ENCODE measurements at places on chromosomes 7 and 10.

GRCh38 chr7:103929901-103930311 lies 59.6 kb downstream of the RELN start:
- DNase-seq: no peak

- DNase-seq: no peak
These were observed 92.6 kb downstream of the CYTH3 start for GRCh38 chr7:6179620-6180343.

DNA sequence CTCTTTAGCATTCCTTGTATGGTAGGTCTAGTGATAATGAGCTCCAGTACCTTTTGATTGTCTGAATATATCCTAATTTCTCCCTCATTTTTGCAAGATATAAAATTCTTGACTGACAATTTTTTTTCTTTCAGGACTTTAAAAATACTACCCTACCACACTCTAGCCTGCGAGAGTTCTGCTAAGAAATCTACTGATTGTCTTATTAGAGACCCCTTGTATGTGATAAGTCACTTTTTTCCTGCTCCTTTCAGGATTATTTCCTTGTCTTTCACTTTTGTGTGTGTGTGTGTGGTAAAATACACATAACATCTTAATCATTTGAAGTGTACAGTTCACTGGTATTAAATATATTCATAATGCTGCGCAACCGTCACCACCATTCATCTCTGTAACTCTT lies 68.7 kb upstream of the PPP1R9A start:
- no peak for DNase-seq

DNA sequence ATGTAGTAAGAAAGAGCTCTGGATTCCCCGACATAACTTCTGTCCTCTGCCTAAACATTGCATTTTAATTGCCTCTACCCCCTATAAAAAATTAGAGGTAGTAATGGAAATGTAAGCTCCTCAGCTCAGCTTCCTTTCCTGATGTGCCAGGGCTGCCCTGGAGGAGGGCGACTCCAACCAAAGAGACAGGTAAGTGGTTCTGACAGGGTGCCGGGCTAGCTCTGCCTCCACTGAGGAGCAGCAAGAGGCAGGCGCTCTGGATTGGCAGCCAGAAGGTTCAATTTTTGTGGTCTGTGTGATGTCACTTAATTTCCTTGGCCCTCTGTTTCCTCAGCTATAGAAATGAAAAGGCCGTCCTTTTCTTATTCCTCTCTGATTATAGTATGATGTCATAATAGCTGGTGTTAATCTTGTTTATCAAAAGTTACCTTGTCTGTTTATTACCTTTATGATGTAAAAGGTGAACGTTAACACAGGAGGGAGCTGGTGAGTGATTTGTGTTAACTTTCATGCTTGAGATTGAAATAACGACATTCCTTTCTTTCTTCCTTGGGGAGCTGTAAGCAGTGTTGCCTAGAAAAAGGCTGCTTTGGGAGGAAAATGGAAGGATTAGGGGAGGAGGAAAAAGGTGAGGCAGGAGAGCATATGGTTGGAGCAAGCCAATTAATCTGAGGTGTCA lies 51.8 kb downstream of the ANLN start:
- DNase-seq: no peak

- DNase-seq: no peak
These were observed 160.9 kb downstream of the LRRC4 start for GRCh38 chr7:127870231-127870907.

GRCh38 chr7:28296571-28297483 lies 115.5 kb upstream of the CREB5 start:
- peak; percentile 82 for DNase-seq

GRCh38 chr7:5354460-5355232 lies 69.0 kb downstream of the TNRC18 start:
- DNase-seq: peak; percentile 65

- no peak for DNase-seq
These were observed 31.6 kb downstream of the RBM33 start for GRCh38 chr7:155676052-155676451.

DNA sequence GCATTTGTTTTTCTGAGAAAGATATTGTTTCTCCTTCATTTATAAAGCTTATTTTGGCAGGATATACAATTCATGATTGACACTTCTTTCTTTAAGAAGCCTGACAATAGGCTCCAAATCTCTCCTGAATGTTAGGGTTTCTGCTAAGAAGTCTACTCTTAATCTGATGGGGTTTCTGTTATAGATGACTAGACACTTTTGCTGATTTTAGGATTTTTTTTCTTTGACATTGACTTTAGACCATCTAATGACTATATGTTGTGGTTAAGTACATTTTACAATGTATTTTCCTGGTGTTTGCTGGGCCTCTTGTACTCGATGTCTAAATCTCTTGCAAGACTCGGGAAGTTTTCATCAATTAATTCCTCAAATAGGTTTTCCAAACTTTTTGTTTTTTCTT lies 321.8 kb upstream of the SMIM30 start:
- no peak for DNase-seq

GRCh38 chr10:69348816-69349541 lies 67.7 kb downstream of the TACR2 start:
- DNase-seq: no peak

DNA sequence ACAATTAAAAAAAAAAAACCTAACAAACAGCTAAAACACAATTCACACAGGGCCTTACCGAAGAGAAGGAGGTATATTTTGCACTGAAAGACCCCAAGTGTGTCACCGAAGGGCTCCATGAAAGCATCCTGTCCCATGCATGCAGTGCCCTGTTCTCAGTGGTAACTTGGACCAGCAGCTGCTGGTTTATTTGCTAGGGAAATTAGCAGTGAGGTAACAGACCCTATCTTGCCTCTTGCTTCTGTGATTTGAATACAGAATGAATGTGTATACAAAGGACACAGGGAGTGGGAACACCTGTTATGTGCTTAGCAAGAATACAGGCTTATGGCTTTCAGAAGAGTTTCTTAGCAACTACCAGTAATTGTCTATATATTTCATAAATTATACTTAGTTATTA lies at the start of gene HEPACAM2:
Gene HEPACAM2 (minus strand): TSS at position 160 of the 400 bp plus-strand sequence.
- peak; percentile 29 for DNase-seq

DNA sequence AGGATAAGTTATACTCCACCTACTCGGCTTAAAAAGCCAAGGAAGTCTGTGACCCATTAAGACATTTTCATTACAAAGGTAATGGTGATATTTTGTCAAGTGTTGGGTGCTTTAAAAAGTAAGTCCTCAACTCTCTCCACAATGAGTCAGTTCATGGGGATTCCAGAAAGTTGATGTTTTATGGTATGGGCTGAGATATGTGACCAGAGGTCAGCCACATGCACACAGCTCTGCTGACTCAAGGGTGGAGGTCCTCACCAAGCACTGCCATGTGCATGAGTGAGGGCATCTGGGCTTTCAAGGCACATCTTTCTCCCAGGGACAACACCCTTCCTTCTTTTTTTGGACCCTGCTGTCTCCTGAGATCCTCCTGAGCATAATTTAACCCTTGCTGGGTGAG lies 292.9 kb downstream of the PTEN start:
- DNase-seq: no peak

DNA sequence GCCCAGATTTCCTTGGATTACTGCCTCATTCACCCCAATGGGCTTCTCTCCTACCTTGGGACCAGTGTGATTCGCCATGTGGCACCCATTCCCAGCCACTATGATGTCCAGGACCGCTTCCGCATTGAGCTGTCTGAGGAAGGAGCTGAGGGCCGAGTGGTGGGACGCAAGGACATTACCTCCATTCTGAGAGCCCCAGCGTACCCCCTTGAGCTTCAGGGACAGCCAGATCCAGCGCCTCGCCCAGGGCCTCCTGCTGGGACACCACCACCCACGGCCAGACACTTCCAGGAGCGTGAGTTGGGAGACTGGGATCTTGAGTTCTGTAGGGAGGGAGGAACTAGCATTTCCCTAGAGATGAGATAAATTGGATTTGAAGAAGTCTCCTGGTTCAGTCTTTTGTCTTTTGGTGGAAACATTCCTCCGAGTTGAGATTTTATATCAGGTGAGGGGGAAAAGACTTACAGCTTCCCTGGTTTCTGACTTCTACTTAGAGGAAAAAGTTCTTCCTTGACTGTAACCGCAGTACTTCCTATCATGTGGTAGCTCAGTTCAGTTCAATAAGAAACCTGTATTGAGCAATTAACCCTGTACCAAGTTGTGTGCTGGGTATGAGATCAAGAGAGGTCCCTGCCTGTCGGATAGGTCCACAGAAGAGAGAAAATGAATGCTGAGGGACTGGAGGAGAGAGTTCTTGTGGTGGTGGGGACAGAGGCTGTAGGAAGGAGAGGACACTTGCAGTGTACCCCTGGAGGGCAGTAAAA lies 1.3 kb downstream of the MOSPD3 start:
- DNase-seq: no peak

GRCh38 chr10:114967071-114967470 lies 29.1 kb downstream of the TRUB1 start:
- DNase-seq: peak; percentile 26

- peak; percentile 25 for DNase-seq
These were observed 72.3 kb upstream of the DNAJB12 start for GRCh38 chr10:72426986-72427385.

DNA sequence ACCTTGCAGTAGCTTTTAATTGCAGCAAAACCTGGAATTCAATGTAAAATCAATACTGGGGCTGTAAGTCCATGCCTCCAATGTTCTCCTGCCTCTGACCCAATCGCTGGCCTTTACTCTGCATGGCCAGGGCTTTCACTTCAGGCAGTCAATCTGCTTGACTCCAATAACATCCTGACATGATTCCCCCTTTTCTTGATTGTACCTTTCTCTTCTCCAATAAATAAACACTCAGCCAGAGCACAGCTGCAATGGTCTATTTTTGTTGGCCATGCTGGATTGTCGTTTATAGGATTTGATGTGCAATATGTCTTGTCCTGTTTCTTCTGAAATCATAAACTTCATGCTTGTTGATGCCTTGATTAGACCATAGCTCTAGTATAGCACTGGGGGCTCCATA lies 97.8 kb upstream of the COL1A2 start:
- DNase-seq: no peak

DNA sequence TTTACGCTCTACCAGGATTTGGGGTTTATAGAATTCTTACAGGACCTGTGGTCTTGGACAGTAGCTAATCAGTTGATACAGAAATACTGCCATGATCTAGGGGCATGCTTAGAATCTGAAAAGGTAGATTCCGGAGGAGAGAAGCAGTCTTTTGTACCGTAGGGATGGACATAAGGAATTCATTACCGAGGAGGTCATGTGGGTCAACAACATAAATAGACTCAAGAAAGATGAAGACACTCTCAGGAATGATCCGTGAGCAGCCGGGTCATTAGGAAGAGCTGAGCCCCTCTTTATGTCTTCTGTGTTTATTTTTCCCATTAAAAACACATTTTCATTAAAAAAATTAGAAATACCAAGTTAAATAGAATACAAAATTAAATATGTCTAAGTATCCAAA lies 160.1 kb upstream of the TNS3 start:
- no peak for DNase-seq

DNA sequence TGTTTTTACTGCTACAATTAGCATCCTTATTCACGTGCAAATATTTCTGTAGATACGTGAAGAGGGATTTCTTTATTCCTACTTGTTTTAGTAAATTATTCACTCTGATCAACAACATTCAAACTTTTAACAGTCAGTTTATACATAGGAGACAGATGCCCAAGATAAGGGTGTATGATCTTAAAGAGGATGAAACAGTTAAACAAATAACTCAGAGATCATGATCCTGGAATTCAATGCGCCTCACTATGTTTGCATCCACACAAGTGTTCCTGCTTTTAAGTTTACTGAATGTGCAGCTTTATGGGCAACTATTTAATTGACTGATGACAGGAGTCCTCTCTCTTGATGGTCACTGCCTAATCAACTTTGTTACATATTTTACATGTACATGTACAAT lies 394.8 kb downstream of the PARD3 start:
- DNase-seq: no peak

DNA sequence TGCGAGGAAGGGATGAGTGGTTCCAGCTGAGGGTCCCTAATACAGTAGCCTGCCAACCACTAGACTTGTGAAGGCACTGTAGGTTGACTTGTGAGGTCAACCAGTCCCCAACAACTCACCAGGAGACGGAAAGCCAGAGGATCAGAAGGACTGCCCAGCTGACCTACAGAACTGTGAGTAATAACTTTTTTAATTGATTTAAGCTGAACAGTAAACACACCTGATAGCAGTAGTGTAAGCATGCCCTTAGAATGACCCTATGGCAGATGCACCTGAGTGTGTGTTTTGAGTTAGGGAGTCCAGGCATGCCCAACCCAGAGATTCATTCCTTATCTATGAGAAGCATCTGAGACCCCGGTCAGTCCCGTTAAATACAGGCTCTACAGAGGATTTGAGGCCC lies 14.1 kb downstream of the PRLHR start:
- DNase-seq: no peak

DNA sequence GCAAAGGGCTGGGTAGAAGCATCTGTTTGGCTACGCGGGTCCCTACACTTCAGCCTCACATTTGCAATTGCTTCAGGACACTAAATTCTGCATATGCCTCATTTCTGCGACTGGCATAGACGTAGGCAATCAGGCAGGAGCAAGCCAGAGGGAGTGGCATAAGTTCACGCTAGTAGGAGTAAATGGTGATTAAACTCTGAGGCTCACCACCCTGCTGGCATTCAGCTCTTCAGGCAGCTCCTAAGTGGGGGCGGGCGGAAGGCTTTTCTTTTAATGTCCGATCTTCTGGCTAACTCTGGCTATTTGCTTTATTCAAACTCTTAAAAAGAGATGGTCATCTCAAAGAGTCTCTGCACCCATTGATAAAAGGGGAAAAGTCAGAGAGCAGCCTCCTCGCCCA lies 45.3 kb downstream of the RGS10 start:
- DNase-seq: no peak

DNA sequence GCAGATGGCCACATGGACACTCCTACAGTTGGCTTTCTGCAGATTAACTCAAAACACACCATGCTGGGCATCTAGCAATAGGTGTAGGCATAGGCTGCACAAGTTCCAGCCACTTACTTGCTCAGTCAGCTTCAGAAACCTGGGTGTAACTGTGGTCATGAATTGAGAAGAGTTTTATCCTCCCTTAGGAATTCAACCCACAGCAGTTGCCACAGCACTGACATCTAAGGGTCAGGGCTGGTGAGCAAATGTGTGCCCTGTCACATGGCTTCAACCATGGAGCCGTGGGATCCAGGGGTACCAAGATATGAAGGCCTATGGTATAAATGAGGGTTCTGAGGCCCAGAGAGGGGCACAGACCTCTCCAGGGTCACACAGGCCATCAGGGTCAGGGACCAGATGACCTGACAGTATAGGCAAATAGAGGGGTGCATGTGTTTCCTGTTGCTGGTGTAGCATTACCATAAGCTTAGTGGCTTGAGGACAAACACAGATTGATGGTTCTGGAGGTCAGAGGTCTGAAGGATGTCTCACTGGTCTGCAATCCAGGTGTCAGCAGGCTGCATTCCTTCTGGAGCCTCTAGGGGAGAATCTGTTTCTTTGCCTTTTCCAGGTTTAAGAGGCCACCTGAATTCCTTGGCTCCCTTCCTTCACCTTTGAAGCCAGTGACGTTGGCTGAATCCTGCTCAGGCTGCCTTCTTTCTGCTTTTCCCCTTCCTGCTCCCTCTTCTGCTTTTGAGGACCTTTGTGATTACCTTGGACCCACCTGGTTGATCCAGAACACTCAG lies 24.1 kb downstream of the MINDY4 start:
- DNase-seq: no peak

All from SJCRH30 (cell line).